ENCODE measurements at places on chromosomes 6 and 20. TPM values are rescaled to one million over a fixed set of nuclear protein-coding genes. Genes with fewer than 3 reads are reported as not detected.
A peak's percentile ranks its signal among the peaks of the same experiment; 100 is the strongest.

DNA sequence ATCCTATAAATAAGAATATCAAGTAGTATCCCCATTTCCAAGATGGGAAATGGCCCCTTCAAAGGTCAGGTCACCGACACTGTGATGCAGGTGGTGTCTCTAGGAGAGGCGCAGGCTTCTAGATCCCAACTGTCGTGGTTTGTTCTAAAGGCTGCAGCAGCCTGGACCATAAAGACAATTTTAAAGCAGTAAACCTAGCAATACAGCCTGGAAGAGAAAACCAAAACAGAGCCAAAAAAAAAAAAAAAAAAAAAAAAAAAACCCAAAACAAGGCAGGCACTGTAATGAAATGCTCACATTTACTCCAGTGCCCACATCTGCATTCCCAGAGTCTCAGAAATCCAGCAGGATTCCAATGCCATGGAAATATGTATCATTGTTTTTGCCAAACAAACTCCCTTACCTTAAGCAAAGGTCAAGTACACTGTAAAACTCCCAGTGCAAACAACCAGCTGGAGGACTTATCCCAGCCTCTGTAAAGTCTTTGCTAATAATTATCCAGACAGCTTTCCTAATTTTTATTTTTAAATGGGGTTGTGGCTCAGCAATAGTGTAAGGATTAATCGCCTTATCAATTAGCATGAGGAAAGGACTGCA, 98.2 kb downstream of the PSMG4 start:
- no peak for DNase-seq

- DNase-seq: no peak
Measured at GRCh38 chr20:145877-146276, 3.5 kb downstream of the DEFB126 start.

- DNase-seq: no peak
Measured at GRCh38 chr20:14544688-14545087, 207.3 kb upstream of the FLRT3 start.

- DNase-seq: no peak
Measured at GRCh38 chr20:25023356-25023755, 30.8 kb upstream of the APMAP start.

DNA sequence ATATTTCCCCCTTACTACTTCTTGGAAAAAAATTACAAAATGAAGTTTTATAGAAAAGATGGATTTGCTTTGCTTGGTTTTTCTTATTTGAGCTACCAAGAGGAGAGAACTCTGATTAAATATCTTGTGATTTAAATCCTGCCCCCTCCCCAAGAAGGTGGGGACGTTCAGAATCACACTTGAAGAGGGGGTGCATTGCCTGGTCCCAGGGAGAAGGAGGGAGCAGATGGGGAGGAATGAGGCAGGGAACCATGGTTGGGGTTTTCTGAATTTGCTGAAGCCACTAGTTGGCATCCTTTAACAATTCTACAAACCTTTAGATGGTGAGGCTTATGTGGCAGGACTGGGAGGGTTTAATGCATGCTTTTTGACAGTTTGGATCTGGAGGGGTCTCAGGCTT, 5.5 kb downstream of the PCK1 start:
- no peak for DNase-seq

DNA sequence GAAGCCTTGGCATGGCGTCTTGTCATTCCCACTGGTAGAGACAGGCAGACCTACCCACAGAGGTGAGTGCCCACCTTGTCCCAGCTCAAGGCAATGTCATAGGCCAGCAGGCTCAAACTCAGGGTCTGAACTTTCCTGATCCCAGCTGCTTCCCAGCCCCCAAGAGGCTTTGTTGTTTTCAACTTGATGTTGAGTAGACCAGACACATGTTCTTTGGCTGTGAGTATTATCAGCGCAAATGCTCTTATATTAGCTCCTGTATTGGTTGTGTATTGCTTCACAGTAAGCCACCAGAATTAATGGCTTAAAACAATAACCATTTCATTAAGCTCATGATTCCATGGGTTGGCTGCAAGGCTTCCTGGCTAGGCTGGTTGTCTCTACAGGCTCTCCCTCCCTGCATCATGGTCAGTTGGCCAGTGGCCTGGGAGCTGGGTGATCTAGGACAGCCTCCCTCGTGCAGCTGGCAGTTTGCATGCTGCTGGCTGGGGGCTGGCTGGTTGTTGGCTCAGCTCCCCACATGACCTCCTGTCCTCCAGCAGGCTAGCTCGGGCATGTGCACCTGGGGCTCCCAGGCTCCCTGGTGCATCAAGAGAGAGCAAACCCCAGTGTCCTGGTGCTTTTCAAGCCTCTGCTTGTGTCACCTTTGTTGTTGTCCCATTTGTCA, 21.6 kb downstream of the TOX2 start:
- no peak for DNase-seq

- DNase-seq: no peak
Measured at GRCh38 chr6:84137989-84138575, 89.4 kb downstream of the CEP162 start.

DNA sequence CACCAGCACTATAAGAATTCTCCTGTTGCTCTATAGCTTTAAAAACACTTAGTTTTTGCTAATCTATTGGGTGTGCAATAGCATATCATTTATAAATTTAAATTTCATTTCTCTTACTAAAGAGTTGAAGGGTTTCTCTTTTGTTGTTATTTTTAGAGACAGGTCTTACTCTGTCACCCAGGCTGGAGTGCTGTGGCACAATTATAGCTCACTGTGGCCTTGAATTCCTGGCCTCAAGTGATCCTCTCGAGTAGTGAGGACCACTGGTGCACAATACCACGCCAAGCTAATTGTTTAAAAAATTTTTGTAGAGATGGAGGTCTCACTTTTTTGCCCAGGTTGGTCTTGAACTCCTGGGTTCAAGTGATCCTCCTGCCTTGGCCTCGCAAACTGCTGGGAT, 6.2 kb upstream of the WRNIP1 start:
- DNase-seq: no peak

GRCh38 chr6:9745476-9745875, 669.4 kb downstream of the TFAP2A start:
- DNase-seq: no peak

- no peak for DNase-seq
Measured at GRCh38 chr20:41052742-41053419, 24.3 kb downstream of the TOP1 start.

The NQO2 gene
- total RNA-seq: 12.8 TPM

DNA sequence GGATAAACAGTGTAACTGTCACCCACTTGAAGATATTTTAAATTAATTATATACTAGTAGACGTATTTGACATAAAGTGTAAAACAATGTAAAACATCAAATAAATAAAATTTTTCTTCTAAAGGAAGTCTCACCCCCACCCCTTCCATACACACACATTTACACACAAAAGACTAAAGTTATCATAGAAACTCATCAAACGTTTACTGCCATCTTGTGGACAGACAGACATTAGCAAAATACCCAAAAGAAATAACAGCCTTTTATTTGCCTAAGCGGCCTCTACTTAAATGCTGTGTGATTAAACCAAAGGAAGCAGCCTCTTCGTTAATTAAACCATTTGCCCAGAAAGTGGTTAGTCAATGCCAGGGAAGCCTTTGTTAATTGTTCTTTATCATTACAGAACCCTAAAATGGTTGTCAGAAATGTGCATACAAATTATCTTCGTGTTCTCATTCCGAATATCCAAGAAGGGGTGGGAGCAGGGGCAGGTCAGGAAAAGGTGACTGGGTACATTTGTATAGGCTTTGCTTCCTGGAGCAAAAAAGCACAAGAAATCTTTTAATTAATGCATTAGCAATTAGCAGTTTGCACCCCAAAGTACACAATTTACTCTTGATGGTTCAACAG, 176.2 kb upstream of the SASH1 start:
- no peak for DNase-seq

GRCh38 chr6:108835218-108835850, 12.9 kb upstream of the ARMC2 start:
- peak; percentile 80 for DNase-seq

DNA sequence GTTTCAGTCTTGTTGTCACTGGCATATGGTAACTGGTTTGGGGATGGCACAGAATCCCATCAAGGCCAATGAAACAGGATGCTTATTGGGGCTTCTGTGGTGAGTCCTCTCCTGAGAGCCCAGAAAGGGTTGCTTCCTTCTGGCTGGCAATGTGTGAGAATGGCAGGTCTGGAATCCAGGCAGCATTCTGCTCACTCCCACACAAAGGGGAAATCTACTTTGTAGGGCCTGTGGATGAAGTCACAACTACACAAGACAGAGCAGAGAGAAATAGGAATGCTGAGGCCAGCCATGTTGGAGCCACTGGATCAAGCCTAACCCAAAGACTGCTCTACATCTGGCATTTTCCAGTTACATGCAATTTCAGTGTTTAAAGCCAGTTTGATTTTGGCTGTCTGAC, 15.7 kb downstream of the PLAGL2 start:
- no peak for DNase-seq

The C20orf141 gene
- total RNA-seq: not detected

DNA sequence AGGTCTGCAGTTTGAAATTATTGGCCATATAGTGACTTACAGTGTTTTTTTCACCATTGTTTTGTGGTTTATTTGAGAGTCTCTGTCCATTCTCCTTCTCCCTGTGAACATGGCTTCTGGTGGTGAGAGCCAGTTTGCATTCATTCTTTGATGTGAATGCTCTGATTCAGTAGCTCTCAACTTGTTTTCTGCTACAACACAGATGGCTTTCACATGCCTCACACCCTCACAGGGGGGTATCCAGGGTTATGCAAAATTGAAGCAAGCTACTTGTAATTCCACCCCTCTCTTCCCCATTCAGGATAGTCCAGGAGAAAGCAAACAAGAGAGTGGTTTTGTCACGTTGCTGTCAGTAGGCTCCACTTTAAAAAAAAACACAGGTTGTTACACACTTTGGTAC, 55.6 kb downstream of the SLX4IP start:
- no peak for DNase-seq

GRCh38 chr6:38783443-38784228, 68.5 kb downstream of the DNAH8 start:
- no peak for DNase-seq

- DNase-seq: no peak
Measured at GRCh38 chr6:139373928-139374356, 506 bp downstream of the CITED2 start.

The RIMS4 gene
- not detected for total RNA-seq

- no peak for DNase-seq
Measured at GRCh38 chr6:83709748-83710050, 798 bp upstream of the SNAP91 start.

GRCh38 chr6:125273965-125274364, 27.8 kb downstream of the HDDC2 start:
- DNase-seq: no peak

DNA sequence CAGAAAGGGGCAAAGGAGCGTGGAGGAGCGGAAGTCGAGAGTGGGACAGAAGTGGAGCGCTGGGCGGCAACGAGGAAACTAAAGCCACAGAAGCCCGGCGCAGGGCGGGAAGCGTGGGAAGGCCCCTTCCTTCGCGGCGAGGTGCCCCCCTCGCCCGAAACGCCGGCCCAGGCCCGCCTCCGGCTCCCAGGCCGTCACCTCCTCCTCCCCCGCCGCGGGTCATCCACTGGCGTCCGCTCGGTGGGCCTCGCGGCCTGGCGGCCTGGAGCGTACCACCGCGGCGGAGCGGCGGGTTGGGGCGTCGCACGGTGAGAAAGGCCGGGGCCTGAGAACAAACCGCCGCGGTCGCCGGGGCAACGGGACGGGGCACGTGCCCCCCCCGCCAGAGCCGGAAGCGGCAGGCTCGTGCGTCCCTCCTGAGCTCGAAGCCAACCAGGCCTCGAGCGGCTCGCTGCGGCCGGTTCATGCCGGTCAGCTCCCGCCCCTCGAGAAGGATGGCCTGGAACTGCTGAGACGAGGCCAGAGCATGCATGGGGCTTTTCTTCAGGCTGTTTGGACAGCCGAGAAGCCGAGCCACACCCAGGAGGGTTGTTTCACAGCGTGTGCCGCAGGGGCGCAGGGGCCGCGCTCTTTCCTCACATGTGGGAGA, at the start of gene TCP11:
TCP11 (minus strand) TSS at position 333 of the 649 bp plus-strand sequence. CDS start 469 bp downstream, outside the sequence.
- DNase-seq: peak; percentile 47

- DNase-seq: no peak
Measured at GRCh38 chr20:17807651-17808050, 107.9 kb downstream of the BANF2 start.

The FAM209B gene
- total RNA-seq: 0.60 TPM

DNA sequence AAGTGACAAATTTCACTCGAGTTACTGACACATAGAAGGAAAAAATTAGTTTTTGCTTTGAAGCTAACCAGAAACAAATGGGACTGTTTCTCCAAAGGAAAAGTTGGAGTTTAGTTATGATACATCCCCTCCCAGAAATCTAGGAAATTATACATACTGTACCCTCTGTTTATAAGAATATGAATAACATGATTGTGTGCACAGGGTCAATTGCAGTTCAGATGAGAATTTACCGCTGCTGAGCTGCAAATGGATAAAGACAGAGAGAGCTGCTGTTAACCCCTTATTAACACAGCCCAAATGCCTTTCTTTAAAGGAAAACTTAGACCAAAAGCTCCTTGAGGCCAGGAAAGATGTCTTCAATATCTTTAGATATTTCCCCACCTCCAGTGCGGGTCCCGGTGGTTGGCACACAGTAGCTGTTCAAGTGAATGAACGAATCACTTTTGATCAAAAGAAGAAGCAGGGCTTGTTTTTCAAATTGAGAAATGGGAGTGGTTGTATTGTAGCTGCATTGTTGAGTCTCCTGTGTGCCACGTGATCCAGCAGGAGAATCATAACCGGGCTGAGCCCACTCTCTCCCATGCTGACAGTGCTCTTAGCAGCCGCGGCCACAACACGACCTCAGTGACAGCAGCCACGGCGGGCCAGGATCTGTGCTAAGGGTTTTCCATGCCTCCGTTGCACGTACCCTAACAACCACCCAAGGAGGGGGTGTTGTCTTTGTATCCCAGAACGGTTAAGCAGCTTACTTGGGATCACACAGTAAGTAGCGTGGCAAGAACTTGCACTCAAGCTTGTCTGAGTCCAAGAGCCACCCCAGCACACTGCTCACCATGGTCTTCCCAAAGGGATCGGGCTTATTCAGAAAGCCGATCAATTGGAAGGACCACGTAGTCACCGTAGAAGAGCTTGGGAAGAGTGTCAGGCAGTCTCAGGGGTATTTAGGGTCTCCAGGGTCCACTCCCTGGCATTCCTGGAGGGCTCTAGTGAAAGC, 53.5 kb upstream of the BMP6 start:
- DNase-seq: no peak

GRCh38 chr6:96836631-96837080, 621 bp downstream of the GPR63 start:
- DNase-seq: no peak

DNA sequence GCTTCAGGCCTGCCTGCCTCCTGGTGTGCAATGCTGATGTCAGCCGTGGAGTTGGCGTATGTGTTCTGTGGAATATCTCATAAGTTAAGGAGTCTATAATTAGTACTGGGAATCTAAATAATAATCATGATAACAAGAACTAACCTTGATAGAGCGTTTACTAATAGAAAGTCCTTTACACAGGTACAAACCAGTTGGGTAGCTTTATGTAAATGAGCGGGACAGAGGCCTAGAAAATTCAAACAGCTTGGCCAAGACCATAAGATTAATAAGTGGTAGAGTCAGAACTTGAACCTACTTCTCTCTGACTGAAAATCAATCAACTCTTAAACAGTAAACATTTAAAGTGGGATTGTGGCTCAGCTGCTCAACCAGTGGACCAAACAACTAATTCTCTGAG, 570.9 kb upstream of the AGPAT4 start:
- no peak for DNase-seq

The TMEM74B gene
- 1.9 TPM for total RNA-seq

The ARFGEF3 gene
- total RNA-seq: 1.7 TPM

All from activated naive CD8-positive, alpha-beta T cell treated with anti-CD3 and anti-CD28 coated beads for 36 hours (primary cell).